Activated CD4-positive, alpha-beta memory T cell treated with anti-CD3 and anti-CD28 coated beads, Interleukin-2, amount 10 ng/mL, durations not matched to agents 7 days and 5 days (primary cell): ENCODE measurements at places on chromosomes 6 and 20. TPM values are rescaled to one million over a fixed set of nuclear protein-coding genes. Genes with fewer than 3 reads are reported as not detected.

Gene COX4I2
- not detected for total RNA-seq

Gene PHACTR1
- total RNA-seq: 0.33 TPM

Gene SLC35D3
- total RNA-seq: 0.13 TPM

Gene SLC44A4
- 0.38 TPM for total RNA-seq

Gene DCDC2
- not detected for total RNA-seq

DNA sequence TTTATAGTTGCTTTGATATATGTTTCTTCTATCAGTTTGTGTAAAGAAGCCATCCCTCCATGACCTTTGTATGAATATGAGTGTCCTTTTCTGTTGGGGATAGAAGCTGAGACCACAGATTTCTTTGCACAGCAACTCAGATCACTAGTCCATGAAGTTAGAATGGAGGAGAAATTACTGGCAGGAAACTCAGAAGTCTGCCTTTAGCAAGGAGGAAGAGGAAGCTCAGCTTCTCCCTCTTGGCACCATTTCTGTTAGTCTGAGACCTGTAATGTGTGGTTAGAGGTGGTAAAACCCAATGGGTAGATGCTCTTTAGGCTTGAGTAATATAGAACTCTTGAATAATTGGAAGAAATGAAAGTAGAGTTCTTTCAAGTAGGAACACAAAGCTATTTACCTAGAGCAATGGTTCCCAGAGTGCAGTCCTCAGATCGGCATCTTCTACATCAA is 995.3 kb upstream of the FLRT3 start:
- H3K36me3 ChIP-seq: no peaks in the 10 kb centered on the region
- H3K27ac ChIP-seq: no peak overlapping the region
- no peak overlapping the region for H3K4me3 ChIP-seq
- H3K27me3 ChIP-seq: no peaks in the 10 kb centered on the region
- no peaks in the 10 kb centered on the region for H3K4me1 ChIP-seq

DNA sequence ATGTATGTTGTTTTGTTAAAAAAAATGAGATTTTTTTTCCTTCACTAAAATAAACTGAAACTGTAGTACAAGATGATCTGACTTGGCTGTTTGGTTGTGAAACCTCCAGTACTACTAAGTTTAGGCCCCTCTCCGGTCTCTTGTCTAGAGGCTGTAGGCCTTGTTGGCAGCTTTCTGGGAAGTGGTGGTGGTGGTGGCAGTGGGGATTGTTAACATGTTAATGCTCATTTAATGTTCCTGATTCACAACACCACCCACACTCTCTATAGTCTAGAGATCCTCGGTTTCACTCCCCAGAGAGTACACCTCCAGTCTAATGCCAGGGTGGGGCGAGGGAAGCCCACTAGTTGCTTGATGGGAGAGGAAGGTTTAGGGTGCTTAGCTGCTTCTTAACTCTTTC is 24.1 kb downstream of the STK4 start:
- H3K27me3 ChIP-seq: no peaks in the 10 kb centered on the region
- H3K36me3 ChIP-seq: peaks cover 71% of the 10 kb centered on the region
- peak; percentile 50 for DNase-seq

DNA sequence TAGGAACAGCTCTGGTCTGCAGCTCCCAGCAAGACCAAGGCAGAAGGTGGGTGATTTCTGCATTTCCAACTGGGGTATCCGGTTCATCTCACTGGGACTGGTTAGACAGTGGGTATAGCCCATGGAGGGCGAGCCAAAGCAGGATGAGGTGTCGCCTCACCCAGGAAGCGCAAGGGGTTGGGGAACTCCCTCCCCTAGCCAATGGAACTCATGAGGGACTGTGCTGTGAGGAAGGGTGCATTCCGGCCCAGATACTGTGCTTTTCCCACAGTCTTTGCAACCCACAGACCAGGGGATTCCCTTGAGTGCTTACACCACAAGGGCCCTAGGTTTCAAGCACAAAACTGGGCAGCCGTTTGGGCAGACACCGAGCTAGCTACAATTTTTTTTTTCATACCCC is 21.8 kb downstream of the HDDC2 start:
- DNase-seq: no peak
- no peaks in the 10 kb centered on the region for H3K27me3 ChIP-seq
- no peak overlapping the region for H3K27ac ChIP-seq

DNA sequence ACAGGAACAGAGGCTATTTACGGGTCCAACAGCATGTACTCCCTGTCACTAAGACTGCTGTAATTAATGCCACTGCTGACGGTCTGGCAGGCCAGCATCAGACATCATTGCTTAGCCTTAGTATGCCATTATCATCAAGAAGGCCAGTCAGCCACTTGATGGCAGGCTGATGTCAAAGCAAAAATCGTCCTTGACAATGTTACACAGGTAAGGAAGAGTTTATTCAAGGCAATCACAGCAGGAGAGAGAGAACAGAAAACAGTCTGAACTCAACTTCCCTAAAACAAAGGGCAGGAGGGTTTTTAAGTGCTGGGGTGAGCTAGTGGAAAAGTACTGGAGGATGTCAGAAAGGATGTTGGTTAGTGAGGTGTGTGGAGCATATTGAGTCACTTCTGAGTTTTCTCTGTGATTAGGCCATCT is 25.1 kb downstream of the FKBP1C start:
- H3K4me1 ChIP-seq: no peaks in the 10 kb centered on the region
- H3K36me3 ChIP-seq: no peaks in the 10 kb centered on the region
- no peak for DNase-seq
- no peaks in the 10 kb centered on the region for H3K27me3 ChIP-seq

DNA sequence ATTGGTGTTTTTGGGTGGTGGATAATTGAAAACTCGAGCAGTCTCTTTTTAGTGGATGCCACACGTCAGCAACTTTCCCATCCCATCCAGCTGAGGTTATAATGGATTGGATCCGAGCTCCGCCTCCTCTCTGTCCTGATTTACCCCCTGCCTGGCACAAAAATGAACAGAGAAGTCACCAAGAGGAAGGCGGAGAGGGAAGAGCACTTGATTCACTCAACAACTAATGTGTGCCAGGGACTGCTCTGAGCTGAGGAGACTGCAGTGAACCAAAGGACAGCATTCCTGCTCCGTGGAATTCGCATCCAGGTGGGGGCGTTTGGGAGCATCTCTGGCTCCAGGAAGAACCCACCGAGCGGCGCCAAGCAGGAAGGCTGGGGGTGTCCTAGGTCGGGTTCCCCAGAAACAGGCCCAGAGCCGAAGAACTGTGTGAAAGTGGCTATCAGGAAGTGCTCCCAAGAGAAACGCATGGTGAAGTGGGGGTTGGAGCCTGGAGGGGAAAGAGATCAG is 95.8 kb upstream of the NAA20 start:
- no peak overlapping the region for H3K4me3 ChIP-seq
- no peaks in the 10 kb centered on the region for H3K4me1 ChIP-seq
- H3K27me3 ChIP-seq: peaks cover 3% of the 10 kb centered on the region
- H3K36me3 ChIP-seq: no peaks in the 10 kb centered on the region
- H3K27ac ChIP-seq: no peak overlapping the region

DNA sequence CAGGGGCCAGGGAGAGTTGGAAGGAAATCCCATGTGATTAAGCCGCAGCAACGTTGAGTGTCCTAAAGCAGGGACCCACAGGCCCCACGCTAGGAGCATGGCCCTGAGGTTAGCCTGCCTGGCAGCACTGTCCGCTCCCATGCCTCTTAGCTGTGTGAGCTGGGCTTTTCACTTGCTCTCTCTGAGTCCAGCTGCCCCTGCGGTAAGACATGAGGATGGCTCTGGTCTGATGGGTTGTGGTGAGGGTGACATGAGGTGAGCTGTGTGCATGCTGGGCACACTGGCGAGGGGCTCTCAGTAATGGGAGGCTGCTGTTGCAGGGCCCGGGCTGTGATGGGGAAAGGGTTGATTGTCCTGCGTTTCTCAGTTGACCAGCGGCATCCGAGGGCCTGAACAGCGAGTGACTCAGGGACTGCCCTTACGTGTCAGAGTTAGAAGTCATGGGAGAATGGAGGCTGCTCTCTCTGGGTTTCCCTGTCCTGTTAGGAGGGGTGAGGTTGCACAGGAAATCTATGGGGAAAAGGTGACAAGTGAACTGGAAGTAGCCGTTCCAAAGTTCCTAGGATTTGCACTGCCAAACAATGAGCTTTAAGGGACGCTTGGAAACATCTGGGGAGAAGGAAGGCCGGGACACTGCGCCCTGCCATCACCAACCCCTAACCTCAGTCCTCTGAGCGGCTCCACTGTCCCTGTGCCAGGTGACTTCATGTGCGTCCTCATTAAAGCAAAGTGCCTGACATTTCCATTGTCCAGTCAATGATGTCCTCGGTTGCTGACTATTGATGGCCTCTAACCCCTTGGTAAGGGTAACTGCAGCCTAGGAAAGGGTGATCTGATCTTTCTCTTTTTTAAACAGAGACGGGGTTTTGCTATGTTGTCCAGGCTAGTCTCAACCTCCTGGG is 51.3 kb downstream of the ADNP start:
- no peak overlapping the region for H3K4me3 ChIP-seq
- H3K27me3 ChIP-seq: no peaks in the 10 kb centered on the region
- no peaks in the 10 kb centered on the region for H3K4me1 ChIP-seq

- peaks cover 81% of the 10 kb centered on the region for H3K27me3 ChIP-seq
- peaks cover 11% of the 10 kb centered on the region for H3K4me1 ChIP-seq
- H3K4me3 ChIP-seq: no peak overlapping the region
- peaks cover 39% of the 10 kb centered on the region for H3K36me3 ChIP-seq
- H3K27ac ChIP-seq: no peak overlapping the region
Measured at GRCh38 chr6:27288136-27289044, 23.7 kb downstream of the POM121L2 start.

DNA sequence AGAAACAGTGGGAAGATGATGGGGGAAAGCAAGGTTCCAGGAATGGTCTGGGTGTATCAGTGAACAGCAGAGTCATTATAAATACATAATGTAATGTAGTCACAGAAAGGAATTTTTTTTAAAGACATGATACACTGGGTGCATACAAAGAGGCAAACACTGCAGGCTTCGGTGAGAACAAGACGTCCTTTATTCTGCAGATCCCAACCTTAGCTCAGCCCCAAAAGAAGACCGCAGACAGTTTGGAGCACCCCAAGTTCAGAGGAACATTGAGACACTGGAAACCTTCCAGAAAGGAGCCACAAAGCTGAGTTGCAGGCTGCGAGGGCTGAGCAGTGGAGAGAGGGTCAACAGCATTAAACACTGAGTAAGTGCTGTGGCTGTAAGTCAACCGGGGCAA is 30.6 kb upstream of the FOXC1 start:
- no peak overlapping the region for H3K27ac ChIP-seq
- no peak overlapping the region for H3K4me3 ChIP-seq
- no peaks in the 10 kb centered on the region for H3K36me3 ChIP-seq
- H3K27me3 ChIP-seq: peaks cover 7% of the 10 kb centered on the region
- no peaks in the 10 kb centered on the region for H3K4me1 ChIP-seq
- DNase-seq: no peak

DNA sequence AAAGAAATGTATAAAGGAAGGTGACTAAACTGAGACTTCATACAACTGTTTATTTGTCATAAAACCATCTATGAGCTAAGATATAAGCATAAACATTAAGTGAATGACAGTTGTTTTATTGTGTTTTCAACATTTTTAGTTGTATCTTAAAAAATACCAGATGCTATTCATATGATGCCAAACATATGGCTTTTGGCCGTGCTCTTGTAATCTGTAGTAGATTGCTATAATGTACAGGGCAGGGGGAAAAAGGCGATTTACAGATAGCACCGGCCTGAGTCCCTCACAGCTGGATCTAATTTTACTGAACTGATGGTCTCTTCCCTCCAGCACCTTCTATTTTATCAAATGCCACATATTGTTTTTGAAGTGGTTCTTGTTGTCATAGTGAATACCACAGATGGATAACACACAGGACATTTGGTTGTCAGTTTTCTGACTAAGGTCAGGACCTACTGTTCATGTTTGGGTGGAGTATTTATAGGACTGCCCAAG is 48.2 kb downstream of the CENPW start:
- H3K27ac ChIP-seq: no peak overlapping the region
- no peak overlapping the region for H3K4me3 ChIP-seq
- no peaks in the 10 kb centered on the region for H3K4me1 ChIP-seq
- no peaks in the 10 kb centered on the region for H3K27me3 ChIP-seq

- H3K27ac ChIP-seq: no peak overlapping the region
- no peak for DNase-seq
- no peaks in the 10 kb centered on the region for H3K4me1 ChIP-seq
- H3K27me3 ChIP-seq: no peaks in the 10 kb centered on the region
- no peaks in the 10 kb centered on the region for H3K36me3 ChIP-seq
Measured at GRCh38 chr6:12401200-12401599, 111.0 kb downstream of the EDN1 start.

DNA sequence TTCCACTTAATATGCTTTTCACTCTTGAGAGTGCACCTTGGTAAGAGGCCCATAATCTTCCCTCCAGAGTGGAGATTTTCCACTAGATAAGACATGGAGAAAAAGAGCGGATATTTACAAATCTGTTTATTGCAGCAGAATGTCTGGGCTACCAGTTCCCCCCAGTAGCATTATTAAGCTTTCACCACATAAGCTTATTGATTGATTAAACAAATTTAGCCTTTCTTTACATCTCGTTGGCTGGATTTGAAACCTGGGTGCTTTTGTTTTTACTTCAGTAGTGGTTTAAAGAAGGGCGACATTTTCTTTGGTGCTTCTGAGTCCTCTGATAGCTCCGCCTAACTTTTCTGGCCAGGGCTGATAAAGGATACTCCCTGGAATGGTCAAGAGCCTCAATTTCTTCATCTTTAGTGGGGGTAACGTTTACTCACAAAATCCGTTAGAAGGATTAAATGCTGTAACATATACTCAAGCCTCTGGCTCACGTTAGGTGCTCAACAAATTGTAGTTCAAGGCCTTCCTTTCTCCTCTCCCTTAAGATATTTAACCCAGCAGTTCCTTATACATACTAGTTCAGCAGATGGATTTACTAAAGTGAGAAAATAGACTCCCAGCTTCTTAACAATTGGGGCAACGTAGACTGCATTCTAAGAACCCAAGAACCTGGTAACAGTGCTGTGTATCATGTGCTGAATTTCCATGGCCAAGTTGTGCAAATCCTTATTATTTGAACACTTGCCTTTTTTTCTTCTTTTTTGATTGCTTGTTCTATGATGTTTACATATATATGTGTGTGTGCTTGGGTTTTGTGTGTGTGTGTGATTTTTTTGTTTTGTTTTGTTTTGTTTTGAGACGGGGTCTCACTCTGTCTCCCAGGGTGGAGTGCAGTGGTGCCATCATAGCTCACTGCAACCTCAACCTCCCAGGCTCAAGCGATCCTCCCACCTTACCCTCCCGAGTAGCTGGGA is 91.4 kb downstream of the RREB1 start:
- H3K27ac ChIP-seq: no peak overlapping the region
- DNase-seq: no peak
- H3K36me3 ChIP-seq: peaks cover 37% of the 10 kb centered on the region
- H3K27me3 ChIP-seq: no peaks in the 10 kb centered on the region
- H3K4me3 ChIP-seq: no peak overlapping the region

GRCh38 chr6:140915551-140915950 is 1217.2 kb upstream of the GJE1 start:
- DNase-seq: no peak
- no peaks in the 10 kb centered on the region for H3K4me1 ChIP-seq
- no peak overlapping the region for H3K27ac ChIP-seq
- no peaks in the 10 kb centered on the region for H3K36me3 ChIP-seq
- no peak overlapping the region for H3K4me3 ChIP-seq
